ENCODE measurements at places on chromosomes 7 and 10. TPM values are rescaled to one million over a fixed set of nuclear protein-coding genes. Genes with fewer than 3 reads are reported as not detected.

TMEM213 gene
- total RNA-seq: not detected

UBE2D4 gene
- total RNA-seq: 14.6 TPM

OPN4 gene
- not detected for total RNA-seq

STEAP1 gene
- total RNA-seq: 62.2 TPM

CRTAC1 gene
- total RNA-seq: 0.07 TPM

GTF2IRD1 gene
- 18.9 TPM for total RNA-seq

FAM25C gene
- total RNA-seq: not detected

SERPINE1 gene
- total RNA-seq: 1,589 TPM

OR2A42 gene
- not detected for total RNA-seq

Measured in smooth muscle cell of the pulmonary artery (primary cell).